GM04504 (cell line): ENCODE measurements at places on chromosomes 3 and 15.

GRCh38 chr3:64490180-64490724 is 197.5 kb downstream of the ADAMTS9 start:
- DNase-seq, result no peak

- DNase-seq, result no peak
Measured at GRCh38 chr3:69405067-69405466, 19.2 kb upstream of the FRMD4B start.

- no peak for DNase-seq
Measured at GRCh38 chr3:14424711-14425580, 22.5 kb downstream of the SLC6A6 start.

- no peak for DNase-seq
Measured at GRCh38 chr3:64331605-64332004, 106.3 kb upstream of the PRICKLE2 start.

DNA sequence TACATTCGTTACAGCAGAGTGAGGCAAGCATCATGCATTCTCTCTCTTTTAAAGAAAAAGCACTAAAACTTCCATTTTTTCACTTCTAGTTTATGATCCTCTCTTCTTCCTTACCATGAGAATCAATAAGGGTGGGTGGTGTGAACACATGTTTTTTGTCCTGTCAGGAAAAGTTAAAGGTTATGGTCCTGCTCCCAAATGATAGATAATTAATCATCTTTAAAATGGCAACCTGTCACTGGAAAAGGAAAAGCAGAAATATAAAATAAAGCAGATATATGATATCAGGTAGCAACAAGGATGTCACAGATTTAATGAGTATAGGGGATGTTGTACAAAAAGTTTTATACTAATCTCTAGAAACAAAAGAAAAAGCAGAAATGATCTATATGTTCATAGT is 56.4 kb upstream of the PHLDB2 start:
- no peak for DNase-seq

- no peak for DNase-seq
Measured at GRCh38 chr15:52636459-52636858, 42.7 kb downstream of the ATOSA start.

DNA sequence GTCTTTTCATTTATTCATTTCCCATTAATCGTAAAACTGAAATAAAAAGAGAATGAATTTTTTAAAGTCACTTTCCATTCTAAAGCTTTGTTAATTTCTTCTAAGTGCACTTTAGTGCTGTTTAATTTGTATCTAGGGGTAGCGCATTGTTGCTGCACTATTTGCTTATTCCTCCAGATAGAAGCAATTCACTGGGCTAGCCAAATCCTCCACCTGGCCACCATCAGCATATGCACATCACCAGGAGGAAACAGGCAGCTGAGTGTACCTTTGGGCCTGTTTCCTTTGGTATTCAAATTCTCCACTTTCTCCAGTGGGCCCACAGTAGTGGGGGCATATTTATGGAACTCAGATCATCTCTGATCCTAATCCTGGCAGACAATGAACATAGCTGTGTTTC is 29.8 kb upstream of the CPB1 start:
- no peak for DNase-seq
